IPS DF 6.9 (cell line): ENCODE measurements at places on chromosomes 11 and 22.

DNA sequence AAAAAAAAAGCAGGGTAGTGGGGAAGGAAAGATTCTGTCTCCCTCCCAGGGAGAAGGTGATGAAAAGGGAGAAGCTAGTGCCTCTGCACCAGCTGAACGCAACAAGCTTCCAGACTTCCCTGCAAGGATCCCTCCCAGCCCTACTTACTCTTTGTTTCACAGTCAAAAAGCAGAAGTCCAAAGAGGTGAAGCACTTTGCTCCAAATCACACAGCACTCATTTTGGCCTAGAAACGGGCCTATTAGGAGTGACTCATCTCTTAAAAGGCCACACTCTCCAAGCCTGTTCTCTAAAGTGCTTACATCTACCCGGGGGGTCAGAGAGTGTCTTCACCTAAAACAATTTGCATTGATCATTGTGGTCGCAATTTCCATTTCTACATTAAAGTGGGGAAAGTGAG, 17.7 kb upstream of the GRK3 start:
- DNase-seq: no peak

- no peak for DNase-seq
Observed at GRCh38 chr11:91608677-91609076, 615.9 kb upstream of the FAT3 start.

DNA sequence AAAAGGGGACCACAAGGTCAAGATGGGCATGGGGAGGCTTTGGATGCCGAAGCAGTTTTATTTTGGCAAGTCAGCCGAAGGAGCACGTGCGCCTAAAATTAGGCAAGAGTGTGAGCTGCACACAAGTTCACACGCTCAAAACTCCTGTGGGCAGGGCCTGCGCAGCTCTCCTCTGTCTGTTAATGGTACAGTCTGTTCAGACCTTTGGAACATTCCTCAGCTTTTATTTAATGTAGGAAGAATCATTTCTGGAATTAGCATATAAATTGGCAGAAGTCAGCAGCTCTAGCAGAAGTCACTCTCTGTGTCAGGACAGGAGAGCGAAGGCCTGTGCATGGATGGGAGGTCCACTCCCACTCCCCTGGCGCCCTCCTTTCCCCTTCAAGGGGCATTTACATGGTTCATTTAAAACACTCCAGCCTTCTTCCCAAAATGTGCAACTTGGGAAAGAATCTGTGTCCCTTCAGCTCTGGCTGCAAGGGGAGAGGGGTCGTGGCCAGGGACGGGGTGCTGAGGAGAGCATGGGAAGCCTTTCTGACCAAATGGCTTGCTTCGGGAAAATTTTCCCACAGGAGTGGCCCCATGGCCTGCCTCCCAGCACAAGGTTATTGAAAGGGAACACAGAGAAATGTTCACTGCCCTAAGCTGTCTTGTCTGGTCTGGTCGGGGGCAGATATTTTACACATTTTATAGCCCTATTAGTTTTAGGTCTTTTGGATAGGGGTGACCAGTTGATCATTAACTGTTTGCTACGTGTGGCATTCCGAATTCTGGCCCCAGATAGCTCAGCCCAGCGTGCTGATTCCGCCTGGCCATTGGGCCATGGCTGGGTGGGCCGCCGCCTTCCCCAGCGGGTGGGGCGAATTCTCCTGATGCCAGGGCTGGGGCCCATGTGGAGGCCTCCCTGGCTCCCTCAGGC, 43.9 kb upstream of the SMIM38 start:
- no peak for DNase-seq

DNA sequence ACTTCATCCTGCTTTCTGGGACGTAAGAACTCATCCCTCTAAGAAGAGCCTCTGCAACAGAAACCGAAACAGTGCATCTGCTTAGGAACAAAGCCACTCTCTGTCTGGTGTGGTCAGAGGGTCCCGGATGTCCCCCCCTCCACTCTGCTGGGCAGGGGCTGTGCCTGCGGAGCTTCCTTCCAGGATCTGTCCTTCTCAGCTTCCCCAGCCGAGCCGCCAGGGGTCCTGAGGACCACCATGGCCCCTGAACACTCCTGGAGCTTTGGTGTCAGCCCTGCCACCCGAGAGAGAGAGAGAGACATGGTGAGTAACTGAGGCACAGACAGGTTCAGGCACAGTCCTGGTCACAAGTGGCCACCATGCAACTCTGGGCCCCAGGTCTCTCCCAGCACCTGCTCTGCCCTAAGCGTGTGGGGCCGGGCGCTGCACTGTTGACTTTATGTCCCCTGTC, 24.4 kb upstream of the MGAT3 start:
- DNase-seq: no peak
